Left ventricle myocardium inferior (tissue), 1 donor: ENCODE measurements at places on chromosomes 6 and 20. TPM values are rescaled to one million over a fixed set of nuclear protein-coding genes. Genes with fewer than 3 reads are reported as not detected.

CLIC5 gene
- total RNA-seq, result 285 TPM

PI3 gene
- not detected for total RNA-seq

SLC17A9 gene
- 0.47 TPM for total RNA-seq

TNF gene
- 0.47 TPM for total RNA-seq

FAM217A gene
- not detected for total RNA-seq

DNA sequence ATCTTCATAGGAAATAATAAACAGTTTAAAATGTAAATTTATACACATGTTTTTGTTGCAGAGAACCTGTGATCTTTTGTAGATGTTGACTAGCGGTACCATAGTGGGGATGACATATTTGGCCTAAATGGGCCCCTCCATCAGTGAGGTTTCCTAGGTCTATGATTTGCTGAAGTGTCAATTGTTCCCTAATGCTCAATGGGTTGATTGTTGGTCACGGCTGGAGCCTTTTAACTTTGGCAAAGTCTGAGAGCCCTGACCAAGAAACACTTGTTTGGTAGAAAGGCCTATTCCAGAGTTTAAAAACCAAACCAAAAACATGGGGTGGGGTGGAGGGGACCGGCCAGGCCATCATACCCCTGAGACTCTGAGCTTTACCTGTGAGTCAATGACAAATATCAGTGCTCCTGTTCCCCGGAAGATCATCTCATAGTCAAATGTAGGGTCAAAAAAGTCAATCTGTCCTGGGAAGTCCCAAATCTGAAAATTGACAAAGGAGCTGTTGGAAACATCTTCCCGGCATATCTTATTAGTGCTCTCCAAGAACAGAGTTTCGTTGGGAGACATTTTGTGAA, 25.1 kb downstream of the RRAGD start:
- DNase-seq, result no peak
- peaks cover 18% of the 10 kb centered on the region for H3K4me1 ChIP-seq
- H3K36me3 ChIP-seq, result no peaks in the 10 kb centered on the region
- no peak overlapping the region for H3K4me3 ChIP-seq
- H3K27ac ChIP-seq, result no peak overlapping the region

GRCh38 chr20:8456765-8457164, 324.7 kb downstream of the PLCB1 start:
- no peaks in the 10 kb centered on the region for H3K27me3 ChIP-seq
- H3K27ac ChIP-seq, result no peak overlapping the region
- no peaks in the 10 kb centered on the region for H3K4me1 ChIP-seq
- H3K36me3 ChIP-seq, result no peaks in the 10 kb centered on the region
- no peak for DNase-seq

- no peaks in the 10 kb centered on the region for H3K4me1 ChIP-seq
- no peak overlapping the region for H3K27ac ChIP-seq
- H3K4me3 ChIP-seq, result no peak overlapping the region
- no peak for DNase-seq
- no peaks in the 10 kb centered on the region for H3K36me3 ChIP-seq
Observed at GRCh38 chr6:135212935-135213334, 31.8 kb downstream of the MYB start.

DNA sequence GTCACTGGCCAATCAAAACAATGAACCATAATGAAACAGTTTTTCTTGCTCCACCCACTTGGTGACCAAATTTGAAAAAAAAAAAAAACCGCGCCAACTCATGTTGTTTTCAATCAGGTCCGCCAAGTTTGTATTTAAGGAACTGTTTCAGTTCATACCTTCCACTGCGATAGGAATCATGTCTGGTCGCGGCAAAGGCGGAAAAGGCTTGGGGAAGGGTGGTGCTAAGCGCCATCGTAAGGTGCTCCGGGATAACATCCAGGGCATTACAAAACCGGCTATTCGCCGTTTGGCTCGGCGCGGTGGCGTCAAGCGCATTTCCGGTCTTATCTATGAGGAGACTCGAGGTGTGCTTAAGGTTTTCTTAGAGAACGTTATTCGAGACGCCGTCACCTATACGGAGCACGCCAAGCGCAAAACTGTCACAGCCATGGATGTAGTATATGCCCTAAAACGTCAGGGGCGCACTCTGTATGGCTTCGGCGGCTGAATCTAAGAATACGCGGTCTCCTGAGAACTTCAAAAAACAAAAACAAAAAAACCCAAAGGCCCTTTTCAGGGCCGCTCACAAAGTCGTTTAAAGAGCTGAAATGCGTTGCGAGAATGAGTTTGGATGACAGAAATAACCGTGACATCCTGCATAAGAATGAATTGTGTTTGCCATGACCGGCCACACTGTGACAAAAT, 16.7 kb downstream of the HFE start:
- no peaks in the 10 kb centered on the region for H3K27me3 ChIP-seq
- H3K4me1 ChIP-seq, result peaks cover 14% of the 10 kb centered on the region
- H3K4me3 ChIP-seq, result peak overlapping the region; percentile 74
- no peaks in the 10 kb centered on the region for H3K36me3 ChIP-seq
- peak; percentile 80 for DNase-seq

DNA sequence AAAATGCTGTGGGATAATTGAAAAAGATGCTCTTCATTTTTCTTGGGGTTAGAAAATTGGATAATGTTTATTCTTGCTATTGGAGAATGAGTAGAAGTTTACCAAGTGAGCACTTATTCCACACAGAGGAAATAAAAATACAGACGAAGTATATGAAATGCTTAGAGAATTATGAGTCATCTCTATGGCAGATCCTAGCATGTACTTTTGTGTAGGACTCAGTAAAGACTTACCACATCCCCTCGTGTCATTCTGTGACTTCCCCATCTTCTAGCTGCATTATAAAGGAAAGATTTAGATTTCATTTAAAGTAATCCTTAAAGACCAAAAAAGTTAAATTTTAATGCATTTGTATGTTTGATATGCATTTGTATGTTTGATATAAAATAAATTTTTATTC, 685.6 kb downstream of the TBC1D32 start:
- H3K27me3 ChIP-seq, result no peaks in the 10 kb centered on the region
- no peak overlapping the region for H3K27ac ChIP-seq
- H3K36me3 ChIP-seq, result no peaks in the 10 kb centered on the region
- no peaks in the 10 kb centered on the region for H3K4me1 ChIP-seq

DNA sequence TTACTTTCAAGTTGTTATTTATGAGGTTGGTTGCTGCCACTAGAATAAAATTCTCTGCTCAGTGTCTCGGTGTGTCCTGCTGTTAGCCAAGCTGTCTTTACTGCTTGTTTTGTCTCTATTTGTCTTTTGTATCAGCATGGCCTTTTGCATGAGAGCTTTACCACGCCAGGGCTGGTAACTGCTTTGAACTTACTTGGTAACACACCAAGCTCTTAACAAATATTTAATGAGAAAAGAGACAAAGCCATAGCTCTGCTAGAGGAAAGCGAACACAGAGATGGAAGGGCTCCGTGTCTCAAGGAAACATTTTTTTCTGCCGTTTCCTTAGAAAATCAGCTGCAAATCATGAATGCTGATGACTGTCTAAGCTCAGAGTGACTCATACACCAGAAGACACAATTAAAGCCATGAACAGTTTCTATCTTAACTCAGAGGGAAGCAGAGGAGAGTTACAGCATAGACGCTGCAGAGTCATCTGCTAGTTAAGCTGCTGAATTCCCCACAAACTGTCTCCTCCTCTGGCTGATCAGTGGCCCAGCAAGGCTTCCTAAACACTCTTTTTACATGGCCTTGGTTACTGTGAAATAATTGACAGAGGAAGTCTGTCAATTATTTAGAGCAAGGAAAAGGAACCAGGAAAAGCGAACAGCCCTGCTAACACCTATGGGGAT, 44.8 kb downstream of the AGPAT4 start:
- no peaks in the 10 kb centered on the region for H3K27me3 ChIP-seq
- peaks cover 38% of the 10 kb centered on the region for H3K4me1 ChIP-seq
- no peak for DNase-seq
- peaks cover 8% of the 10 kb centered on the region for H3K36me3 ChIP-seq

DNA sequence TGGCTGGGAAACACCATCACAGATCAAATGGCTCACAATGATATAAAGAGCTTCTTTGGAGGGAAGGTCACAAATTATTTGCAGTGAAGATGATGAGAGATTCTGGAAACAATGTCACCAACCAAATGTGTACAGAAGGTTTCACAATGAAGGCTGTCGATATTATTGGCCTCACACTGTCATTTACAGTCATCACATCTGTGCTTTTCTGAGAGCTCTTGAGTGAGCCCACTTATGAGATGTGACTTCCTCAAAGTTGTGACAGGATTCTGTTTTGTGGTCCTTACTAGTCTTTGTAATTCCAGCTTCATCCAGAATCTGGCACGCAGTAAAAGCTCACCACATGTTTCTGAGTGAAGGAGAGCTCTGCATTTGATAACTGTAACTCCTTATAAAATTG, 133.6 kb downstream of the LMBRD1 start:
- H3K27ac ChIP-seq, result no peak overlapping the region
- no peak for DNase-seq
- H3K4me1 ChIP-seq, result no peaks in the 10 kb centered on the region
- no peak overlapping the region for H3K4me3 ChIP-seq
- H3K27me3 ChIP-seq, result no peaks in the 10 kb centered on the region
- H3K36me3 ChIP-seq, result no peaks in the 10 kb centered on the region

DNA sequence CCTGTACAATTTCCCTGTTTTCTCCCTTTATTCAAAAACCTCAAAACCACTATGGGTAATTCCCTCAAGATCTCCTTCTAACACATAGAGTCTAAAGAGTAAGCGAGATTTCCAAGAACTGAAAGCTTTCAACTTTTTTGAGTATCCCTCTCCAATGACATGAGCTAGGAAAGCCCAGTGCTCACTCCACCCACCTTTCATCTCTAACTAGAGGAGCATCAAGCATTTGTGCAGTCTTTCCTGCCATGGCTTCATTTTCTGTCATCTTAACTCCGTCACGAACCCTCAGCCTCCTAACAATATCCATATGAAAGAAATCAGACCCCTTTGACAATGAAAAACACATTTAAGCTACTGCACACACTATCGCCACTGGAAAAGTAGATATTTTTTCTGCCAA, 91.9 kb upstream of the SUPT3H start:
- H3K4me1 ChIP-seq, result no peaks in the 10 kb centered on the region
- no peak for DNase-seq
- no peak overlapping the region for H3K27ac ChIP-seq
- no peak overlapping the region for H3K4me3 ChIP-seq
- no peaks in the 10 kb centered on the region for H3K36me3 ChIP-seq
- no peaks in the 10 kb centered on the region for H3K27me3 ChIP-seq

DNA sequence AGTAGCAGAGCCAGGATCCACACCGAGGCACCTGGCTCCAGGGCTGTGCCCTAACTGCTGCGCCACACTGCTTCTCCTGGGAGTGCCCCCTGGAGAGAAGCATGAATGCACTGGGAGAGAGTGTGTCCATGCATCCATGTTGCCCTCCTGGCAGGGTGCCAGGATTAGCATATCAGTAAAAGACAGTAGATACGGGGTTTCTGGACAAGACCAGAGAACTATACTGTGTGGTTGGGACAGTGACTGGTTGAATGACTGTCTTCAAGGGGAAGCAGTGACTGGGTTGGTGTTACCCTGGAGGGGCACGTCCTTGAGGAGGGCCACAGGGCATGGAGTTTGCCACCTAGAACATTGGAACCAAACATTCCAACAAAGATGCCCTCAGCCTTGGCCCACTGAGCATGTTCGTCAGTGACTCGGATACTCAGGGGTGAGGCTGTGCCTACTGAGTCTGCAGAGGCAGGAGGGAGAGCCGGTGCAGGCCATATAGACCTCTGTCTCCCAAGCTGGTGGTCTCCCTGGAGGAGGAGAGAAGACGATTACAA, 288.8 kb downstream of the CDC5L start:
- no peaks in the 10 kb centered on the region for H3K4me1 ChIP-seq
- DNase-seq, result no peak
- H3K27me3 ChIP-seq, result peaks cover 64% of the 10 kb centered on the region
- H3K27ac ChIP-seq, result no peak overlapping the region

GRCh38 chr6:17300637-17301036, 19.5 kb downstream of the RBM24 start:
- no peaks in the 10 kb centered on the region for H3K36me3 ChIP-seq
- no peak for DNase-seq
- no peaks in the 10 kb centered on the region for H3K27me3 ChIP-seq
- peaks cover 29% of the 10 kb centered on the region for H3K4me1 ChIP-seq
- no peak overlapping the region for H3K4me3 ChIP-seq

GRCh38 chr20:6014017-6014416, 39.8 kb downstream of the LRRN4 start:
- H3K4me3 ChIP-seq, result no peak overlapping the region
- peak overlapping the region; percentile 7 for H3K27ac ChIP-seq
- H3K36me3 ChIP-seq, result peaks cover 59% of the 10 kb centered on the region
- no peaks in the 10 kb centered on the region for H3K27me3 ChIP-seq

DNA sequence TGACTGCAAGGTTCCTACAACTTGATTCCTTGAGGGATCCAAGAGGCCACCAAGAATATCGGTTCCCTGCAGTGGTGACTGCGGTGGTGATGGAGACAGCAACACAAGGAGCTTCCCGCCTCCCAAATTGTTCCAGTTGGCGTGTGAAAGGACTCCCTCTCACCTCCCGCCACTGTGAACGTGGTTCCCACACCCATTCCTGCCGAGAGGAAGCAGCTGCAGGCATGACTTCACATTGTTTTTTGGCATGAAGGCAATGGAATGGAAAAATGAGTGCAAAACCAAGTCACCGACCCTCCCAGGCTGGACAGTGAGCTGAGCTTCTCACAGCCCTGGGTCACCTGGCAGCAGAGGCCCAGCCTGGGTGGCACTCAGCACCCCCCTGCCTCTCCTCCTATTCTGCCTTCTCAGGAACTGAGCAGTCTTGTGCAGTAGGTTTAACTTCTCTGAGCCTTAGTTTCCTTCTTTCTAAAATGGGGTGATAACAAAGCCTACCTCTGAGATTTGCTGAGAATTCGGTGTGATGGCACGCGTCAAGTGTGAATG, 75.0 kb downstream of the CNKSR3 start:
- H3K4me1 ChIP-seq, result peaks cover 66% of the 10 kb centered on the region
- no peak for DNase-seq
- H3K4me3 ChIP-seq, result no peak overlapping the region
- H3K27me3 ChIP-seq, result no peaks in the 10 kb centered on the region
- no peaks in the 10 kb centered on the region for H3K36me3 ChIP-seq

- no peaks in the 10 kb centered on the region for H3K36me3 ChIP-seq
- peak overlapping the region; percentile 96 for H3K27ac ChIP-seq
- DNase-seq, result no peak
- H3K27me3 ChIP-seq, result no peaks in the 10 kb centered on the region
- H3K4me3 ChIP-seq, result peak overlapping the region; percentile 90
Observed at GRCh38 chr20:62925420-62926228, 681 bp downstream of the DIDO1 start.

GRCh38 chr6:141326426-141326825, 806.3 kb upstream of the GJE1 start:
- H3K27me3 ChIP-seq, result no peaks in the 10 kb centered on the region
- no peaks in the 10 kb centered on the region for H3K36me3 ChIP-seq
- H3K27ac ChIP-seq, result no peak overlapping the region
- no peak for DNase-seq
- peak overlapping the region; percentile 43 for H3K4me3 ChIP-seq

GRCh38 chr6:26501482-26501986, 1.4 kb downstream of the BTN1A1 start:
- peak overlapping the region; percentile 60 for H3K4me3 ChIP-seq
- H3K27ac ChIP-seq, result no peak overlapping the region
- DNase-seq, result peak; percentile 27
- no peaks in the 10 kb centered on the region for H3K36me3 ChIP-seq
- H3K4me1 ChIP-seq, result peaks cover 12% of the 10 kb centered on the region

DNA sequence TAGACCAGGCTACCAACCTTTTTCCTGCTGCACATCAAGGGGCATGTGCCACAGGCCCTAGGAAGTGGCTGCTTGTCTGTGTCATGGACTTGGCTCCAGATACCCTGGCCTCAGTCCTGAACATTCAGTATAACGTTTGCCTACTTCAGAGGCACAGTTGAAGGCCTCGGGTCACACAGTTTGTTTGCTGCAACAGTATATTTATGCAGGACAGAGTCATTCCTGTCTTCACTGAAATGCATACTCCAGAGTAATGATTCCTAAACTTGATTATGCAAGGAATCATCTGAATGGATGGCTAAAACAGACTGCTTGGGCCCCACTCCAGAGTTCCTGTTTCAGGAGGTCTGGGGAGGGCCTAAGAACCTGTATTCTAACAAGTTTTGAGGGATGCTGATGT, 149.4 kb downstream of the KLHL32 start:
- no peaks in the 10 kb centered on the region for H3K27me3 ChIP-seq
- no peak overlapping the region for H3K27ac ChIP-seq
- no peak overlapping the region for H3K4me3 ChIP-seq
